ENCODE measurements at places on chromosomes 5 and 9. TPM values are rescaled to one million over a fixed set of nuclear protein-coding genes. Genes with fewer than 3 reads are reported as not detected.

- H3K4me3 ChIP-seq, result no peak overlapping the region
- DNase-seq, result no peak
- H3K27ac ChIP-seq, result no peak overlapping the region
- H3K4me1 ChIP-seq, result no peaks in the 10 kb centered on the region
- H3K27me3 ChIP-seq, result no peaks in the 10 kb centered on the region
- no peaks in the 10 kb centered on the region for H3K36me3 ChIP-seq
Measured at GRCh38 chr9:89418882-89419640, 78.9 kb downstream of the SEMA4D start.

Gene TAL2
- total RNA-seq, result not detected

- no peak for DNase-seq
- H3K36me3 ChIP-seq, result no peaks in the 10 kb centered on the region
- H3K4me1 ChIP-seq, result no peaks in the 10 kb centered on the region
- no peaks in the 10 kb centered on the region for H3K27me3 ChIP-seq
- no peak overlapping the region for H3K27ac ChIP-seq
Measured at GRCh38 chr5:33806738-33807442, 84.9 kb downstream of the ADAMTS12 start.

- no peak overlapping the region for H3K27ac ChIP-seq
- no peak for DNase-seq
Measured at GRCh38 chr5:116989995-116990394, 415.4 kb upstream of the SEMA6A start.

DNA sequence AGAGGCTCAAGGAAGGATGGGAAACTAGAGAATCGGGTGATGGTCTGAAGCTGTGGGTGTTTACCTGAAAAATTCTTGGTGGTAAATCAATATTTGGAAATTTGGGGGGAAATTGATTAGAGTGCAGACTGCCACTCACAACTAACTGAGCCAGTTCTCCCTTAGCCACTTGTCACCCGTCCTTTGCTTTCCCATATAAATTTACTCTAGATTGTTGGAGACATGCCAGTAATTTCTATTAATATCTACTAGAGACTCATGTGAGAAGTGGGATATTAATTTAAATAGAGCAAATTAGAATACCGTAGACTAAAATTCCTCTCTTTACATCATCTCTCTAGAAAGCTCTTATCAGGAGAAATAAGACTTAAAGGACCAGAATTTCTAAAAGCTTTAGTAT is 471.3 kb upstream of the DAB2 start:
- H3K27me3 ChIP-seq, result no peaks in the 10 kb centered on the region
- no peaks in the 10 kb centered on the region for H3K36me3 ChIP-seq
- DNase-seq, result no peak
- no peak overlapping the region for H3K27ac ChIP-seq
- no peak overlapping the region for H3K4me3 ChIP-seq

DNA sequence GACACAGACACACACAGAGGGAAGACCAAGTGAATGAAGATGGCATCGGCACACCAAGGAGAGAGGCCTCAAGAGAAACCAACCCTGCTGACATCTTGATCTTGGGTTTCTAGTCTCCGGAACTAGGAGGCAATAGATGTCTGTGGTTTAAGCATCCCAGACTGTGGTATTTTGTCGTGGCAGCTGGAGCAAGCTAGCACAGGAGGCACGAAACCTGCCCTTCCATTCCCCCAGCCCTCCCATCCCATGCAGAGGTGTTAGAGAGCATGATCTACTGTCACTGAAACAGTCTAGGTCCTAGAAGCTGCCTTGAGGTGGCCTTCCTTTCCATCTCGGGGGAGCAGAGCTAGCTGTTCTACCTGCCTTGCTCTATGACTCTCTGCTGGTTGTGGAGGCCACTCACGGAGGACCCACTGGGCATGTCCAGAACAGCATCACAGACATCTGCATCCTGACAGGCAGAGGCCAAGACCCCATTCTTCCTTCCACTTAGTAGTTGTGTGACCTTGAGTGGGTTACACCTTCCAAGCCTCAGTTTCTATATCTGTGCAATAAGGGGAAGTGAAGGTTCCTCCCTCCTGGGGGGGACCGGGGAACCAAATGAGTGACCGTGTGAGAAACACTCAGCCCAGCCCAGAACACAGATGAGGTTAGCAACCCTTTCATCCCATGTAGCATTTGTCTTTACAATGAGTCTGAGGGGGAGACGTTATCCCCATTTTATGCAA is 134.3 kb upstream of the BOD1 start:
- no peaks in the 10 kb centered on the region for H3K4me1 ChIP-seq
- H3K36me3 ChIP-seq, result no peaks in the 10 kb centered on the region
- H3K27ac ChIP-seq, result no peak overlapping the region
- no peaks in the 10 kb centered on the region for H3K27me3 ChIP-seq
- no peak for DNase-seq

GRCh38 chr5:17154211-17154996 is 63.0 kb upstream of the BASP1 start:
- no peaks in the 10 kb centered on the region for H3K27me3 ChIP-seq
- H3K36me3 ChIP-seq, result no peaks in the 10 kb centered on the region
- no peaks in the 10 kb centered on the region for H3K4me1 ChIP-seq
- DNase-seq, result no peak

DNA sequence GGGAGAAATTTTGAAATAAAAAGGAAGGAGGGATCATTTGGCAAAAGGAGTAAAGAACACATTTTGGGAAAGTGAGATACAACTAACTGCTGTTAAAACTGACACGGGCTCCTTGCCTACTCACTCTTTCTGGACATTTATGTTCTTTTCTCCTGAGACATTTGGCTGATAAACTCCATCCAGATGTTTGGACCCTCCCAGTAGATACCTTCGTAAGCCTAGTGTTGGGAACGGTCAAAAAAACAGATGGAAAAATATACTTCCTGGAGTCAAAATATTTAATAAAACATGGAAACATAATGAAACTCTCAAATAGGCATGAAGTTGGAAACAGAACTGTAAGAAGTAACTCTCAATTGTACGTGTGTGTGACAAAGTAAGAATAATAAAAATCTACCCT is 360.1 kb upstream of the RIOK2 start:
- H3K4me1 ChIP-seq, result no peaks in the 10 kb centered on the region
- H3K27me3 ChIP-seq, result no peaks in the 10 kb centered on the region
- no peak for DNase-seq
- no peaks in the 10 kb centered on the region for H3K36me3 ChIP-seq
- H3K27ac ChIP-seq, result no peak overlapping the region
- no peak overlapping the region for H3K4me3 ChIP-seq

DNA sequence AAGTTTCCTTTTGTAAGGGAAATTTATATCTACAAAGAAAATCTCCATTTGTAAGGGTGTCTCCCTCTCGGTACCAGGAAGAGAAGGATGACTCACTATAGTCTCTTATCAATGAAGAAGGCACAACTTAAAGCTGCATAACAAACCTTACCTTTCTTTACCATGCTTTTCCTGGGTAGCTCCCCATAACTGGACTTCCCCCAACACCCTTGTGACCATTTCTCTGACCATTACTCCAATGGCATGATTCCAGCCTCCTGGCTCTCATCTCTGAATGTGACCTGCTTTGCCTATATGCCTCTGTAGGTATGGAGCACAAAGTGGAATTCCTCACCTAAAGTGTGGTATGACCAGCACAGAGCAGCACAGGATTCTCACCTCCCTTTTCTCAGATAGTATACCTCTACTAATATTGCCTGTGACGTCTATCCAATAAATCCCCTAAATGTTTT is 62.8 kb downstream of the GNA14 start:
- no peaks in the 10 kb centered on the region for H3K4me1 ChIP-seq
- no peak overlapping the region for H3K4me3 ChIP-seq
- no peak for DNase-seq

Gene CNTLN
- total RNA-seq, result 11.4 TPM

Gene LHX6
- total RNA-seq, result 6.5 TPM
